ENCODE measurements at places on chromosomes 5 and 9. TPM values are rescaled to one million over a fixed set of nuclear protein-coding genes. Genes with fewer than 3 reads are reported as not detected.

MYMK gene
- total RNA-seq = not detected

PCDHGB3 gene
- total RNA-seq = 1.1 TPM

PDCD1LG2 gene
- total RNA-seq = 1.0 TPM

TAF11L5 gene
- total RNA-seq = not detected

DNA sequence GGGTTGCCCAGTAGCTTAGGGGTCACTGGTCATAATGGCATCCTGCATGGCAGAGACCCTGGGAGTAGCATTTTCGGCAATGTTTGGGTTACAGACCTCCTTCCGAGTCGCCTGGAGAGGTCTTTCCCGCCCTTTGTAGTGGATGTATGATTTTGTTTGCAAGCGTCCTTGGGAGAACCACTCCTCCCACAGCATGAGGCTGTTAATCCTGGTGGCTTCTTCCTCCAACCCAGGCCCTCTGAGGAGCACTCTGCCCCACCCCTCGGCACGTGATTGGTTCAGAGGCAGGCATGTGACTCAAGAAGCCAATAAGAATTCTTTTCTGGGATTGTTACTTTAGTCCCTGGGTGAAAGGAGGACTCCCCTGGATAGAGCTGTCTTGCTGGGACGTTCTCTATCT, 30.2 kb upstream of the GRHPR start:
- no peak for DNase-seq

GRCh38 chr5:53825016-53825415, 264.6 kb downstream of the NDUFS4 start:
- no peak for DNase-seq

DNA sequence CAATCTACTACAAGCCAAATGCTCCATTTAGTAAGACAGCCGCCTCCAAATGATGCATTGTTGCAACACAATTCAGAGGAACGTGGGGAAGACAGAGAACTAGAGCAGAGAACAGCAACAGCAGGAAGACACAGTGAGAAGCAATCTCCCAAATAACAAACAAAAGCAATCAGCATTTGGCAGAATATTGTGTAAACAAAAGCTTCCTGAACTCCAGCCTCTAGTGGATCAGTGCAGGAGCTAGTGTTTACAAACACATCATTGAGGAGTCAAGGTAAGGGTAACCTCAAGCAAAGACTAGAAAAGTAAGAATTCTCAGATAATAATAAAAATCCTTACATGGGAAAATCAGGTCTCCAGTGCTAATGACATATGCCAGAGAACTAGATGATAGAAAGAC, 20.6 kb downstream of the FST start:
- no peak for DNase-seq

DNA sequence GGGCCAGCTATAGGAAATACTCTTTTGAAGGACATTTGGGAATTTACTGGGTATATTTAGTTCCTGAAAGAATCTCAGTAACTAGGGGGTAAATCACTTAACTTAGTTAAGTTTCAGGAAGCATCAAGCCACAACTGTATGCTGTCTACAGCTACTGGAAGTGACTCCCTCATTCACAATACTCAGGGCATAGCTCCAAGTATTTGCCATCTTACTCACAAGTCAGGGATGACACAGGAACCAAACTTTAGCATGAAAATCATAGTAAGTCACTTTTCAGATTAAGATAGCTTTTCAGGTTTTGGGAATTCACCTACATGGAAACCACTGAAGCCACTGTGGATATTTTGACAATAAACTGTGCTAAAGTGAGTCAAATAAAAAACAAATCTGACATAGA, 242.4 kb upstream of the ATP10B start:
- no peak for DNase-seq

DNA sequence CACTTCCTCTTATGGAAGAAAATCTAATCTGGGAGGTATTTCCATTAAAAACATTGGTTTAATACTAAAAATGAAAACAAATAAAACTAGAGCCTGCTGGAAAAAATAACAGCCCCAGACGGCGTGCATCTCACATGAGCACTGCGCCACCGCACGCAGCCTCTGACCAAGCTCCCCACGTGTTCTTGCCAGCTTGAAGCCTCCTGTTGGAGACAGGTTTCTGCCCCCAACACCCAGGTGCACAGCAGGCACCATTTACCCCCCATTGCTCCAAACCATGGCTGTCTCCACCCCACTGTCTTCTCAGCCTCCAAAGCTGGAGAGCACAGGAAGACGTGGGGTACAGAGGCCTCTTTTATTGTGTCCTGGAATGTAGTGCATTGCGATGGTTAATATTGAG, 10.7 kb upstream of the COL5A1 start:
- no peak for DNase-seq
